Upper lobe of left lung (tissue), 6 donors: ENCODE measurements at places on chromosomes 11 and 22.

- no peak for DNase-seq
These were observed 729.3 kb downstream of the NTM start for GRCh38 chr11:132099692-132100091.

DNA sequence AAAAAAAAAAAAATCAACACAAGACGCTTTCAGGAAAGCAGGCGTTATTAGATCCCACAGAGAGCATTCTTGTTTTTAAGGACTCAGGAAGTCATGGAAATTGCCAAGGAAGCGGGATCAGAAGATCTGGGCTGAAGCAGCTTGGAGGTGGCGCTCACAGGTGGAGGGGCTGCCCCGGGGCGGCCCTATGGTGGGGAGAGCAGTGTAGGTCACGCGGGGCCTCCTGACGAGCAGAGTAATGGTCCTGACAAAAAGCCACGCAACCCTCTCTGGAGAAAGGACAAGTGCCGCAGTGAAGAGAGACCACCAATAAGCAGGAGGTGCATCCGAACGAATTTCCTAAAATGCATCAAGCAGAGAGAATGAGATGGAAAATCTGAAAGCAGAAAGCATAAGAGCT lies 407.0 kb downstream of the BRD1 start:
- no peak for DNase-seq

- peak; percentile 63 for DNase-seq
These were observed 42.6 kb upstream of the OLFML1 start for GRCh38 chr11:7442588-7443215.

GRCh38 chr11:47258317-47258902 lies 614 bp downstream of the NR1H3 start:
- no peak for DNase-seq

DNA sequence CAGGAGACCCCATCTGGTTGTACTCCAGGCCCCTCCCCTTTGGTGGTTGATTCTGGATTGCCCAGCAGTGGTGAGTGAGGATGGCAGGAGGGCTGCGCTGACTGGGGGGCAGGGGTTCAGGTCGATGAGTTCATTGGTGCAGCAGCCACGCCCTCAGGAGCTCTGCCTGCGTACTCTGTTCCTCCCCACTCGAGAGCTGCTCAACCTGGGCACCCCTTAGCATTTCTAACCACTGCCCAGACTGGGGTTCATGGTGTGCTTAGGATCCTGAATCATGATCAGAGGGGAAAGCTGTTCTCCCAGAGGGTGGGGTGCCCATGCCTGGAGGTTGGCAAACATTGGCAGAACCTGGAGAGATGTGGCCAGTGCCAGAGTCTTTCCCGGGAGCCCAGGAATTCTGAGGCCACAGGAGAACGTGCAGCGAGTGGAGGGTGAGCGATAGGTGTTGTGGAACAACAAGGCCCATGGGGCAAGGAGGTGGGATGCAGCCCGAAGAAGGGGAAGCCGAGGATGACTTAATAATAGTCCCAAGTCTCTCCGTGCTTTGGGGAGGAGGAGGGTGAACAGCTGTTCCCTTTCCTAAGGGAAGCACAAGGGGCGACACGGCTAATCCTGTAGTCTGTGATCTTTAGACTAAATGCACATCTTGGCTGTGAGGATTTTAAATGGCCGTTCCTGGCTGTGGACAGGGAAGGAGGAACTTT lies 75.5 kb downstream of the SCN3B start:
- DNase-seq, result no peak

DNA sequence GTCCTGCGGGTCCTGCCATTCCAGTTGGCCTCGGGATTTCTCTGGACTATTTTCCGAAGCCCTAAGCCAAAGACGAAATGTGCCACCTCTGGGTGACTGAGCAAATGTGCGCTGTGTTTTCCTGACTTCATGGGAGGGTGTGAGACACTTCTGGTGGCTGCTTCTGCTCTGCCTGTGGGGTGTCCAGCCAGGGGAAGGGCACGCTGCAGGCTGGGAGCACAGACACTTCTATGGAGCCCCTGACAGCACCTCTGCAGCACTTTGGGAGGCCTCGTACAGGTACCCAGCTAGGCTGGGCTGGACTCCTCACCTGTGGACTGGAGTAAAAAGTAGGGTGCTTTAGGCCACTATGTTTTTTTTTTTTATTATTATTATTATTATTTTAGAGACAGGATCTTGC lies 17.7 kb downstream of the TANGO2 start:
- DNase-seq, result no peak

DNA sequence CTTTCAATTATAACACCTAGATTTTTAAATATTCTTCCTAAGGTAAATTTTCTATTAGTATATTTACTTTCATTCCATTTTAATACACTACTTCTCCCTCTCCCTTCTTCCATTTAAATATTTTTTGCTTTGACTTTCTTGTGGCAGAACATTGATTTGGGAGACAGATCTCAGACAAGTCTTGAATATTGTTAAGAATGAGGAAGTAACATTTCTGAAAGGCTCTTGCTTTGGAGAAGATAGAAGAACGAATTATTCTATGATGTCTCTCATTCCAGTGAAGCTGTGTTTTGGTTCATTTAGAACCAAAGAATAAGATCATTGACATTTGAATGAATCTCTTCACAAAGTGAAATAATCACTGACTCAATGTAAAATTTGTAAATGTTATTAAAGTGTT lies 2.4 kb downstream of the IPO7 start:
- no peak for DNase-seq

DNA sequence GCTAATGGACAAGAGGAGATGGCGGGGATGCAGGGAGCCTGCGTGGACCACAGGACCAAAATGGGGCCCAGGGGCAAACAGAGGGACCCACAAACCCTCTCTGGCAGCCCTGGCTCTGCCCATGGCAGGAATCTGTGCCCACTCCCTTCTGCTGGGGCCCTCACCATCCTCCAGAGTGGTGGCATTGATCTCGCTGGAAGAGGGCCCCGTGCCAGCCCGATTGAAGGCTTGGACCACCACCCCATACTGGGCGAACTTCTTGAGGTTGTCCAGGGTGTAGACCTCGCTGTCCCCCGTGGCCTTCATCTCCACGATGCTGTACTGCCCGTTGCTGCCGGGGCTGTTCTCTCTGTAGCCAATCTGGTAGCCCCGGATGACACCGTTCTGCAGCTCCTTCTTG lies 137.1 kb downstream of the CEP164 start:
- DNase-seq, result no peak

GRCh38 chr22:23835484-23836144 lies 3.2 kb downstream of the DERL3 start:
- no peak for DNase-seq

DNA sequence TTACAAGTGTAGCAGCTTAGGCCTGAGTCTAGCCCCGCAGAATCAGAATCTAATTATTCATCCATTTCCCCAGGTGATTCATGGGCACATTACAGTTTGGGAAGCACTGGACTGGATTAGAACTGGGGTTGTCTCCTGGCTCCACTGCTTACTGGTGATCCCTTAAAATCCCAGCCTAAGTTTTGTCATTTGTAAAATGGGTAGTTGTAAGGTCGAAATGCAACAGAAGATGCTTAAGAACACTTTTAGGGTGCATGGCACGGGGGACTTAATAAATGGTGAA lies 1.3 kb downstream of the STX3 start:
- no peak for DNase-seq

- no peak for DNase-seq
These were observed 159.4 kb downstream of the C11orf91 start for GRCh38 chr11:33540946-33541915.
